HepG2 (cell line): ENCODE measurements at places on chromosomes 12 and 14.

GRCh38 chr12:66162701-66163100, 7.1 kb downstream of the TMBIM4 start:
- DNase-seq = no peak

DNA sequence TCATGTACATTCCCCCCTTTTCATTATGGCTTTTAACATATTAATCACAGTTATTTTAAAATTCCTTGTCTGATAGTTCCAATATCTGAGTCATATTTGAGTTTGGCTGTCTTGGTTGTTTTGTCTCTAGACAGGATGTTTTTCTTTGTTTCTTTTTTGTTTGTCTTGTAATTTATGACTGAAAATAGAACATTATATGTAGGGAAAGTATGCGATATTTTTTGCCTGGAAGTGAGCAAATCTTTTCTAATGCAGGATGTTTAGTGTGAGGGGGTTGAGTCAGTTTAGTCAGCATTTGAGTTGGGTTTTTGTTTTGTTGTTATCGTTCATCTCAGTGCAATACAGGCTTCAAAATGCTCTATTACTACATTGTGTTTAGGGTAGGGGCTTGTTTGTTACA, 239.7 kb downstream of the SNAPC1 start:
- DNase-seq = no peak

DNA sequence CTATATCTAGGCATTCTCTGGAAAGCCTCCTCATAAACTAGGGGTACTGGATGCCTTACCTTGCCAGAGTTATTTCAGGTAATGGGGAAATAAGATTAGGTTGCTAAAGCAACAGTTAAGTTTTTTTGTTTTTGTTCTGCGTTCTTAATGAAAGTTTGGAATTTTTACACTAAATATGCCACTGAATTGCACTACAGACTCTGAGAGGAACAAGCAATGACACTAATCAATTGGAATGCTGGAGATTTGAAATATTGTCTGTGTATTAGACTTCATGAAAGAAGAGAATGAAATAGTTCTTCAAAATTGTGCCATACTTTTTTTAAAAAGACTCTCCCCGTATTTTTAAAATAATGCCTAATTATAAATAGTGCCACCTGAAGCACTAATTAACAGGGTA, 287.8 kb downstream of the NAV3 start:
- no peak for DNase-seq

- DNase-seq = peak; percentile 90
Measured at GRCh38 chr14:93042968-93043940, 72.5 kb downstream of the ITPK1 start.

GRCh38 chr12:80936353-80936641, 1.4 kb downstream of the LIN7A start:
- no peak for DNase-seq

DNA sequence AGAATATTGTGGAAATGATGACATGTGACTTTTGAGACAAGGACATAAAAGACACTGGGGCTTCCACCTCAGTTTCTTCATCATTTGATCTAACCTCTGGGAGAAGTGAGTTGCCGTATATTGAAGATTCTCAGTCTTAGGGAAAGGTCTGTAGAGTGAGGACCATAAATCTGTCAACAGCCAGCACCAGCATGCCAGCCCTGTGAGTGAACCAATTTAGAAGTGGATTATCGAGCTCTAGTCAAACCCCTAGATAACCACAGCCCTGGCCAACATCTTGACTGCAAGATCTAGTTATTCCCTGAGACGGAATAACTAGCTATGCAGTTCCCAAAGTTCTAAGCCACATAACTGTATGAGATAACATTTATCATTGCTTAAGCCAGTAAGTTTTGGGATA, 108.8 kb upstream of the PTPRR start:
- no peak for DNase-seq
